ENCODE measurements at places on chromosomes 2 and 18.

DNA sequence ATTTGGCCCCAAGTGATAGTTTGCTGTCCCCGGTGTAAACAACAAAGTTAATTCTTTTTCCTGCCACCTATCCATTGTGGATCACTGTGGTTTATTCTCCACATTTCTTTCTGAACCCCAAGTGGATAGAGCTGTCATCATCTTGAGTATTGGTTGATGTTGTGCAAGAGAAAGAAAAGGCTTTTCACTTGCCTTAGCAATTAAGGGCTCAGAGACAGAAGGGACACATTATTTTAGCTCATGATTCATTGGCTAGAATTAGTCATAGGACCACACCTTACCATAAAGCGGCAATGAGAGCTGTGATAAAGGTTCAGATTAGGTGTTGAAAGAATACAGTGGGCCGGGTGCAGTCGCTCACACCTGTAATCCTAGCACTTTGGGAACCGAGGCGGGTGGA, 442.1 kb upstream of the DCC start:
- no peak for DNase-seq

DNA sequence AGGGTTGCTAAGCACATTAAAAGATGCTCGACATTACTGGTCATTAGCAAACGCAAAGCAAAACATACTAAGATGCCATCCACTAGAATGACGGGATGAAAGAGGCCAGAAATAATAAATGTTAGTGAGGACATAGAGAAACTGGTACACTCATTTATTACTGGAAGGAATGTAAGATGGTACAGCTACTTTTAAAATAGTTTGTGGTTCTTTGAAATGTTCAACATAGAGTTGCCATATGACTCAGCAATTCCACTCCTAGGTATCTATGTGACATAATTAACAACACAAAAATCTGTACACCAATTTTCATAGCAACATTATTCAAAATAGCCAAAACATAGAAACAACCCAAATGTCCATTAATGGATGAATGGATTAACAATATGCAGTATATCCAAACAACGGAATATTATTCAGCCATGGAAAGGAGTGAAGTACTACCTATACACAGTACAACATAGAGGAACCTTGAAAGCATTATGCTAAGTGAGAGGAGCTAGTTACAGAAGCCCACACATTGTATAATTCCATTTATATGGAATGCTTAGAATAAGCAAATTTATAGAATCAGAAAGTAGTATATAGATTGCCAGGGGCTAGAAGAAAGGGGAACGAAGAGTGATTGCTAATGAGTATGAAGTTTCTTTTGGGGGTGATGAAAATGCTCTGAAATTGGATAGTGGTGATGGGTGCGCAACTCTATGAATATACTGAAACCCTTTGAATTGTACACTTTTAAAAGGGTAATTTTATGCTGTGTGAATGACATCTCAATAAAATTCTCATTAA, 61.9 kb upstream of the IL1R1 start:
- no peak for DNase-seq

DNA sequence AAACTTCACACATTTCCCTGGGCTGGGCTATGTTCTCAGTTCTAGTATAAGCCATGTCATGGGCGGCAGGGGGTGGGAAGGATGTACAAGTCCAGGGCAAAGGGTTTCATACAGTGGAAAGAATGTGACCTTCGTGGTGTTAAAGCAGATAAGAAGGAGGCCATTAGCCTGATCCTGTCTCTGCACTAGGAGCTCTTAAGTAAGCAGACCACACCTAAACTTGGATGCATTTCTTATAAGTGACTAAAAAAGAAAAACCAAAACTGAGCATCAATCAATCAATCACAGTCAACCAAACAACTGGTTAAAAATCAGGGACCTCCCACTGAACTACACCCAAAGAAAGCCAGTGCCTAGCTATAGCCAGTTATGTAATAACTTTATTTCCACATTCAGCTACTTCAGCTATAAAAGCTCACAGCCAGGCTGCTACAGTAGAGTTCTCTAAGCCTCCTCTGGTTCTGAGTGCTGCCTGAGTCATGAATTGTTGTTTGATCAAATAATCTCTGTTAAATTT, 46.8 kb upstream of the RIOK3 start:
- no peak for DNase-seq

- no peak for DNase-seq
Observed at GRCh38 chr2:162370931-162371330, 27.0 kb downstream of the GCA start.

DNA sequence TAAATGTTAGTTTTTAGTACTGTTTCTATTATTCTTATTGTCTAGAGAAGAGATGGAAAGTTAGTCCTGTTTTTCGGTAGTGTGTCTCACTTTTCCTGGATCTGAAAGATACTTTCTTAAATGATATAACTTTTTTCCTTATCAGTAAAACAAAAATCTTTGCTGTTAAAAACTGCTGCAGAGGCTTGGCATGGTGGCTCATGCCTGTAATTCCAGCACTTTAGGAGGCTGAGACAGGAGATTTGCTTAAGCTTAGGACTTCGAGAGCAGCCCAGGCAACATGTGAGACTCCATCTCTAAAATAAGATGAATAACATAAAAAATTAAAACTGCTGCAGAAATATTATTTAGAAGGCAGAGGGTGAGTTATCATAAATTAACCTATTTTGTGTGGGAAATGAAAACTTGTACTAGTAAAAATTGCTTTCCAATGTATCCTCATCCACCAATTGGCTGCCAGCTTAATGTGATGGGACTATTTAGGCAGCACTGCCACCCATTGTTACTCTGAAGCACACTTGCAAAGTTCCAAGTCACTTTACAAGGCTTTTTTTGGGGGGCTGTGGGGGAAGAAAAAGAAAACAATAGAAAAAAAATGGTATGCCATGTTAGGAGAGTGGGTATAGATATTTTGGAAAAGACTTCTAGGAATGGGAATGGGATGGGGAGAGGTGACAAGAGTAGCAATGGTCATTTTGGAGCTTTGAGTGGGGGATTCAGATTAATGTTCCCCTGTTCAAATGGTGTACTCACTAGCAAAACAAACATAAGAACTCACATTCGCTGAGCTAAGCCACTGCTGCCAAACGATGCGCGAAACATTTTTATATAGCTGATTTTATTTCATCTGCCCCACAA, 62.7 kb downstream of the MEIS1 start:
- DNase-seq: no peak

DNA sequence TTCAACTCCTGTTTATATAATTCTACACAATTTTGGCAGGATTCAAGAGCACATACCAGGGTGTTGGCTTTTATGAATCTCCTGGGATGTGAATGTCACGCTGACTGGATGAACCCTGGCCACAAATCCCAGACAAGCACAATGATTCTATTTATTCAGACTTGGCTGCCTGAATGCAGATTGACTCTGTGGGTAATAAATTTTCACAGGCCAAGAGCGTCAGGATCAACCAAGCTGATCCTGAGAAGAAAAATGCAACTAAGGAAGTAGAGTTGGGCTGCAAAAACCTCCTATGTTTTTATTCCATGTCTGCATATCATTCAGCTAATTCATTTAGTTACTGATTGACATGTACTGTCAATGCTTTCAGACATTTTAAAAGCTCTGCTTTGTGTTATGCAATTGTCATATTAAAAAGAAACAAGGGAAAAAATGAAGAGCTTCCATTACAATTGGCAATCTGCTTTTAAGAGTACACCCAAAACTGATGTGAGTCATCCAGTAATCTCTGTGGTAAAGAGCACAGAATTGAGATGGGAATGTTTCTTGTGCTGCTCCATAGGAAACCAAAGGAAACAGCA, 173.0 kb upstream of the REV1 start:
- no peak for DNase-seq

DNA sequence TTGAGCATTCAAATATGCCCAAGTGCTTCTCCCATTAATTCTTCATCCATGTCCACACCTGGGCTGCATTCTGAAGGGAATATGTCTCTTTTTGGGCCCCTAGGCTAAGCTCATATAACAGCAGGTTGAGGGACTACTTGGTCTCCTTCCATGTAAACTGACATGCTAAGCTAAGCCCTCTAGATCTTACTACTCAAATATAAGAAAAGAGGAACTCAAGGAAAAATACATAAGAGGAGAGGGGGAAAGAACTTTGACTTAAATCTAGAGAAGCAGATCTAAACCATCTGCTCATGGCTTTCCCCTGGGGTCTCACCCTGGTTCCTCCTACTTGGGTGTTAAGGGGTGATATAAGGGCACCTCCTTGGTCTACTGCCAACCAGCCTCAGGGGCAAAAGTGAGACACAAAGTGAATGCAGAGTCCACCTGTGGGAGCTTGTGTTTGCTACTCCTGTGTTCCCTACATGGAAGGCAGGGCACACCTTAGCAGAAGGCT, 19.8 kb upstream of the NFU1 start:
- no peak for DNase-seq

DNA sequence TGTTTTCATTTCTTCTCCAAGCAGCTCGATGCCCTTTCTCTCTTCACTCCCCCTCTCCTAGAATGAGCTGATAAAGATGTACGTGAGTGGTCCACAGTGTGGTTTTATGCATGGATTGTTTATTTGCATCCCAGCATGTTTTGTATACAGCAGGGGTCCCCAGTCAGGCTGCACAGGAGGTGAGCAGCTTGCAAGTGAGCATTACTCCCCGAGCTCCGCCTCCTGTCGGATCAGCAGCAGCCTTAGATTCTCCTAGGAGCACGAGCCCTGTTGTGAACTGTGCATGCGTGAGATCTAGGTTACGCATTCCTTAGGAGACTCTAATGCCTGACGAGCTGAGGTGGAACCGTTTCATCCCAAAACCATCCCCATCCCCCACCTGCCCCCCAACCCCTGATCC, 262.6 kb downstream of the AGAP1 start:
- DNase-seq: no peak

DNA sequence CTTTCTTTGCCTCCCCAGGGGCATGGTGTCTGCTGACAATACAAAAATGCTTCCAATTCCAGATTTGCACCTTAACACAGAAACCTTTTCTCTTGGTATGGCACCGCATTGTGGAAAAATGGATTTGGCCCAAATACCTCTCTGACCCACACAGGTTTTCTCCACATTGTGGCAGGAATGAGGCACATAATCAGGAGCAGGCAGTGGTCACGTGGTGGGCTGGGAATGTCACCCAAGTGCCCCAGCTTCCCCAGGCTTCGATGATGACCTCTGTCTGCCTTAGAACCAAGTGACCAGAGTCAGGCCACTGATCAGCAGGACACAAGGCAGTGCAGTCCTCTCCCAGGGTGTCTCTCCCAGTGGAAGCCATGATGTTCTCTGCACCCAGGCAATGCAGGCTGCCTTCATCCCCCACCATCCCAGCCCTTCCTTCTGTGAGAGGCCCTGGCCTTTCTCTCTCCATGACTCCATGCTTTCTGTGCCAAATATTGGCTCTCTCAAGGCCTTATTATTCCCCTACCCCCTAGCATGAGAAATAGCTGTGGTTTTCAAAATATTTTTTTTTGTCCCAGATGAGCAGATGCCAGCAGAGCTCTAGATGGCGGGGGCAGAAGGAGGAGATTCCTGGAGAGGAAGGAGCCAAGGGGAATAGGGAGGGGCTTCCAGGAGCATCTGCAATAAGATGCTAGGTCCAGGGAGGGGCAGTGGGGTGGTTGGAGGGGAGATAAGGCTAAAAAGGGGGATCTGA, 198.9 kb downstream of the ACKR3 start:
- DNase-seq: no peak

- no peak for DNase-seq
Observed at GRCh38 chr2:160630801-160631590, 137.4 kb upstream of the RBMS1 start.

- DNase-seq: no peak
Observed at GRCh38 chr2:215535125-215535668, 99.3 kb upstream of the FN1 start.

- no peak for DNase-seq
Observed at GRCh38 chr2:233093166-233093448, 33.0 kb downstream of the INPP5D start.

DNA sequence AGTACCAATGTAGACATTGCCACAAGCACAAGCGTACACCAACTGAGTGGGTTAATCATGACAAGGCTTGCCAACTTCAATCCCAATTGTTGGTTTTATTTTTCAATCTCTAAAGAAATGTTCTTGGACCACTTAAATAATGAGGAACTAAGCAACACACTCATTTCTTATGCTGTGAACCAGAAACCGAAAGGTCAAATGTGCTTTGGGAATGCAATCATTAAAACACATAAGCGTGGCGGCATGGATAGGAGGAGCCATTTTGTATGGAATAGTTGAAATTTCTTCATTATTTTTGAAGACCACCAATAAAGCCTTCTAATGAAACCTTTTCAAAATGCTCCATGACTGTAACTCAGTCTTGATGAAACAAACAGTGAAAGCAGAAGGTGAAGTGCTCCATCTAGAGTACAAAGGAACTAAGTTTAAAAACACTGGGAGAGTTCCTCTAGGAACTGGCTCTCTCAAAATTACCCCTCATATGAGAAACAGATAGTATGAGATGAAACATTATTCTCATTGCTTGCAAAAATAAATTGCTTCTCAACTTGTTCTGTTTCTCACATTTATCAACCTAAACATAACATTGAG, 113.2 kb upstream of the CHST9 start:
- peak; percentile 30 for DNase-seq
